ENCODE measurements at places on chromosomes 6 and 20. TPM values are rescaled to one million over a fixed set of nuclear protein-coding genes. Genes with fewer than 3 reads are reported as not detected.

Gene CCN5
- polyA plus RNA-seq = 3.6 TPM

Gene OPRL1
- 0.04 TPM for polyA plus RNA-seq

Gene ARMC12
- 0.43 TPM for polyA plus RNA-seq

Gene PLA2G7
- 1.8 TPM for polyA plus RNA-seq

Gene RCAN2
- polyA plus RNA-seq = 2.1 TPM

Gene LY6G6C
- not detected for polyA plus RNA-seq

Gene RFX6
- not detected for polyA plus RNA-seq

Gene HLA-DRA
- 53.4 TPM for polyA plus RNA-seq

Gene CTSA
- polyA plus RNA-seq = 151 TPM

Data from liver (tissue), 10 donors.